ENCODE measurements at places on chromosomes 5 and 9.
A peak's percentile ranks its signal among the peaks of the same experiment; 100 is the strongest.

DNA sequence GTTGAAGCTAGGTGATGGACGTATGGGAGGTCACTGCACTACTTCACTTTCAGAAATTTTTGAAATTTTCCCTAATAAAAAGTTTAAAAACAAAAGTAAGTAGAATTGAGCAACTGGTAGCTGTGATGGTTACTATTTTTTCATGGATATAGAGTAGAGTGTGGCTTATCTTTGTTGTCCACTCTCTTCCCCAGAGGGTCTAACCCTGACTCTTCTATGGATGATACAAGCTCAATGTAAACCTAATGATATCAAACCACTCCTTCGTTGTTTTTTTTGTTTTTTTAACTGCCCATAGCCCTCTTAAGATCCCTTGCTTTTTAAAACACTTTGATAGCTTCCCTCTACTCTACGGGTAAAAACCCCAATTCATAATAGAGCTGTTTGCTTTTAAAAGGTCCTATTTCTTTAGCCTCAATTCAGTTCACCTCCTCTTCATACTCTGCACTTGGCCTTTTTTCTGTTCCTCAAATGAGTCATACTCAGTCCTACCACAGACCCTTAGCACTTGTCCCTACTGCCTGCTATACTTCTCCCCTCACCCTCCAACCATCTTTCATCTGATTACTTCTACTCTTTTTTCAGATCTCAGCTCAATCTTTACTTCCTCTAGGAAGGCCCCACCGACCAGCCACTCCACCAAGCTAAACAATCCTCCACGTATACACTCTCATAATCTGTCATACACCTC, 2.6 kb downstream of the HDAC3 start:
- no peak for DNase-seq

DNA sequence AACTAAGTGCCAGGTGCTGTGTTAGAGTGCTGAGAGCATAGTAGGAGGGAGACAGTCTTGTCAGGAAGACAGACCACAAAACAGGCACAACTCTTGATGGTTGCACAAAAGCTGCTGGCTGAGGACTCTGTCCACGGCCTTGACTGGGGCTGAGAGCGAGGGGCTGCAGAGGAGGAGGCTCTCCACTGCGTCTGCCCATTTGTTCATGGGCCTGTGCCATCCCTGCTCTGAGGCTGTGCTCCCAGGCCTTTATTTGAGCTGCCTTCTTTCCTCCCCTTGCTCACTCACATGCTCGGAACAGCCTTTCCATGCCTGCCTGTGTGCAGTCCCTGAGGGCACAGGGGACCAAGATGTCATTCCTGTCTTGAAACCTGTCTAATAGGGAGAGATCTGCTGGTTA, 147.8 kb downstream of the CACNA1B start:
- DNase-seq, result no peak

GRCh38 chr9:84228130-84228720, 112.3 kb downstream of the SLC28A3 start:
- DNase-seq, result no peak

- DNase-seq, result no peak
Observed at GRCh38 chr9:131302244-131303075, 12.9 kb downstream of the PLPP7 start.

GRCh38 chr5:109779036-109779735, 89.5 kb downstream of the MAN2A1 start:
- no peak for DNase-seq

GRCh38 chr9:20512106-20512505, 110.2 kb downstream of the MLLT3 start:
- no peak for DNase-seq

- peak; percentile 89 for DNase-seq
Observed at GRCh38 chr5:74326571-74327338, 313.8 kb downstream of the ENC1 start.

- peak; percentile 7 for DNase-seq
Observed at GRCh38 chr9:103707181-103707580, 386.9 kb upstream of the SMC2 start.

DNA sequence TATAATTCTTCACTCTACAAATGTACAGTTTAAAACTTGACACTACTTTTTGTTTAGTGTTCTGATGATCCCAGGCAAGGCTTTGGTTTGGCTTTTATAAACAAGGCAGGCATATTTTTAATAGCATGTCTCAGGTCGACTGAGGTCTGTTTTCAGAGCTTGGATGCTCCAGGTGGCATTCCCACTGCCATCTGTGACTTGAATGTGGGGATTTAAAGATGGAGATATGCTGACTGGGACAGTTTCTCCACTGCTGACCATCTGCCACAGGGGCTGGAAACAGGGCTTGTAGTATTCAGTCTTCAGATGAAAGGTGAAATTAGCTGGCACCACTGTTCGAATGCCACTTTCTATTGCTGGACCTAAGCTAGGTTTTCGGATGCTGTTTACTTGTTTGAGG, 1266.2 kb upstream of the CDH18 start:
- DNase-seq, result no peak

DNA sequence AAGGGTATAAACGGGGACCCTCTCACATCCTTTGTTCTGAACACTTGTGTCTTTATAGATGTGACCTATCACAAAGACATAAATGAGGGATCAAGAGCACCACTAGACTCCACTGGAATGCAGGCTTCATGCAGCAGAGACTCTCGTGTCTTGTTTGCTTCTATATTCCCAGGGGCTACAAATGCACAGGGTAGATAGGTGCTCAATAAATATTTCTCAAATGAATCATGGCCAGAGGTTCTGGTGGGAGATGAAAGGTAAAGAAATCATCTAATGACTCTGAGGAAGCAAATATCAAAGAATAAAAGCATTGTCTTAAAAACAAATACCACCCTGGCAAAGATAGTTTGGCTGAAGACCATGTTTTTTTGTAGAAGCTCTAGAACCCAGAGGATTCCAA, 6.6 kb downstream of the SLC36A3 start:
- no peak for DNase-seq

DNA sequence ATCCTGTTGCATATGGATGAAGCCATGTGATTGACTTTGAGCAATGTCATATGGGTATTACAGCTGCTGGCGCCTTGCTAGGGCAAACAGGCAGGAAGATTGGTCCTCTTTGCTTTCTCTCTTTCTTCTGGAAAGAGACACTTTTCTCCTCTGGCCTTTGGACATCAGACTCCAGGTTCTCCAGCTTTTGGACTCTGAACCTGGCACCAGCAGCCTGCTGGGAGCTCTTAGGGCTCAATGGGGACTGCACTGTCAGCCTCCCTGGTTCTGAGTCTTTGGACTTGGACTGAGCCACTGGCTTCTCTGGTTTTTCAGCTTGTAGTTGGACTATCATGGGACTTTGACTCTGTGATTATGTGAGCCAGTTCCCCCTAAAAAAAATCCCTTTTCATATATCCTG, 34.8 kb upstream of the TENT4A start:
- no peak for DNase-seq

GRCh38 chr5:9655641-9656040, 25.5 kb upstream of the TAS2R1 start:
- DNase-seq, result no peak

All from urothelium cell line (cell line).